CD4-positive, alpha-beta memory T cell (primary cell): ENCODE measurements at places on chromosomes 6 and 20. TPM values are rescaled to one million over a fixed set of nuclear protein-coding genes. Genes with fewer than 3 reads are reported as not detected.

Gene C6orf15
- not detected for total RNA-seq

Gene PDYN
- total RNA-seq: not detected

GRCh38 chr6:13615792-13616120, 621 bp downstream of the NOL7 start:
- peak overlapping the region; percentile 75 for H3K4me3 ChIP-seq
- H3K27me3 ChIP-seq: no peaks in the 10 kb centered on the region
- H3K27ac ChIP-seq: peak overlapping the region; percentile 82
- DNase-seq: no peak
- peaks cover 32% of the 10 kb centered on the region for H3K36me3 ChIP-seq

DNA sequence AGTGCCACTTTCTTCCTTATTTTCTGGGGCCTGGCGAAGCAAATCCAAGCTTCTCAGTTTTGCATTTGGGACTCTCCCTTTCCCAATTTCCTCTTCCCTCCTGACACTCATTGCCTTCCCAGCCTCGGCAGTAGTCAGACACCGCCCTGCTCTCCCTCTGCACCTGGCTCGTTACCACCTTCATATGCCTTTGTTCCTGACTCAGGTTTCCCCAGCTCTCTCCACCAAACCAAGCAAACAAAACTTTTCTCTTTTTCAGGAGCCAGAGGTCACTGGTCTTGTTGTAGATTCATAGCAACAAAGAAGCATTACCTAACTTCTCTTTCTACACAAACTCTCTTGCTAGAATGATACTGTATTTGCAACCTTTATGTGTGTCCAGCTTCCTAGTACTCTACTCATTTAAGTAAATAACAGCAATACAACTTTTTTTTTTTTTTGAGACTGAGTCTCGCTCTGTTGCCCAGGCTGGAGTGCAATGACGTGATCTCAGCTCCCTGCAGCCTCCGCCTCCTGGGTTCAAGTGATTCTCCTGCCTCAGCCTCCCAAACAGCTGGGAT, 9.0 kb upstream of the ZC3H12D start:
- no peak for DNase-seq
- peaks cover 56% of the 10 kb centered on the region for H3K4me1 ChIP-seq
- H3K36me3 ChIP-seq: no peaks in the 10 kb centered on the region

DNA sequence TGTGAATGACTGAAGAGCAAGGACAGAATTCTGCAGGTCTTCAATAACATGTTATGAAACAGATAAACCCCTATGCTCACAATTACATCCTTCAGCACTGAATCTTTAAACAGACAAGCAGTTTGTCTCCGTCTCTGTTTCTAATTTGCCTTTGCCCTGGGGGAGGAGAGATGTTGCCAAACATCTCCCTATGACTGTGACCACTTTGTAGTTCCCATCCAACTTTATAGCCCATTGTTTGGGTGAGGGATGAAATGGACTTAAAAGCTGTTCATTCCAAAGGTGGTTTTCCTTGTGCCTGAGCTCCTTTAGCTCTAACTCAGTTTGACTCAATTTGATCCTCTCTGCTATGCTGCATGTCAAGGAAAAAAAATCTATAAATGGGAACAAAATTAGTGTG, 19.5 kb upstream of the ADTRP start:
- no peak for DNase-seq
- H3K27ac ChIP-seq: no peak overlapping the region
- no peaks in the 10 kb centered on the region for H3K27me3 ChIP-seq
- H3K36me3 ChIP-seq: no peaks in the 10 kb centered on the region
- H3K4me3 ChIP-seq: no peak overlapping the region

DNA sequence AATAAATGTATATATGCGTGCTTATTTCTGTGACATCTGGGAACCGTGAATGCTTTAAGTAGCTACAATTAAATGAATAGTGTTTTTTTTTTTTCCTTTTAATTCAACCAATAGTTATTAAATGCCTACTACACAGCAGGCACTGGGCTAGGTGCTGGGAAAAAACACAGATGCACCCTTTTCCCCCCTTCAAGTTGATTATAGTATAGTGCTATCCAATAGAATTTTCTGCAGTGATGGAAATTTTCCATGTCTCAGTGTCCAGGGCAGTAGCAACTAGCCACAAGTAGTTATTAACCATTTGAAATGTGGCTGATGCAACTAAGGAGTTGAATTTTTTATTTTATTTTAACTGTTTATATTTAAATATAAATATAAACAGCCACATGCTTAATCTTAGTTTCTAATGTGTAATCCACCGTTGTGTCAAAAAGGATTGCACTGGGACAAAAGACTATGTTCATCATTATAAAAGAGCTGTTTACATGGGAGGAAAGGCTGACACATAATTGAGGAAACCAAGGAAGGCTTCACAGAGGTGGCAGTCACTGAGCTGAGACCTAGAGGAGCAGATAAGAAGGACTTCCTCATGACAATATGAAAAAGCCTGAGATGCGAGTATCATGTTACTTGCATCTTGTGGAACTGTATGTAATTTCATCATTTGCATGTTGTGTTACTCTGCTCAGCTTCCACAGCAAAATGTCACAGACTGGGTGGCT, 261.2 kb upstream of the PLCB4 start:
- no peaks in the 10 kb centered on the region for H3K27me3 ChIP-seq
- H3K27ac ChIP-seq: no peak overlapping the region
- no peak for DNase-seq
- no peaks in the 10 kb centered on the region for H3K4me1 ChIP-seq
- no peaks in the 10 kb centered on the region for H3K36me3 ChIP-seq
